ENCODE measurements at places on chromosomes 16 and 17. TPM values are rescaled to one million over a fixed set of nuclear protein-coding genes. Genes with fewer than 3 reads are reported as not detected.
A peak's percentile ranks its signal among the peaks of the same experiment; 100 is the strongest.

DNA sequence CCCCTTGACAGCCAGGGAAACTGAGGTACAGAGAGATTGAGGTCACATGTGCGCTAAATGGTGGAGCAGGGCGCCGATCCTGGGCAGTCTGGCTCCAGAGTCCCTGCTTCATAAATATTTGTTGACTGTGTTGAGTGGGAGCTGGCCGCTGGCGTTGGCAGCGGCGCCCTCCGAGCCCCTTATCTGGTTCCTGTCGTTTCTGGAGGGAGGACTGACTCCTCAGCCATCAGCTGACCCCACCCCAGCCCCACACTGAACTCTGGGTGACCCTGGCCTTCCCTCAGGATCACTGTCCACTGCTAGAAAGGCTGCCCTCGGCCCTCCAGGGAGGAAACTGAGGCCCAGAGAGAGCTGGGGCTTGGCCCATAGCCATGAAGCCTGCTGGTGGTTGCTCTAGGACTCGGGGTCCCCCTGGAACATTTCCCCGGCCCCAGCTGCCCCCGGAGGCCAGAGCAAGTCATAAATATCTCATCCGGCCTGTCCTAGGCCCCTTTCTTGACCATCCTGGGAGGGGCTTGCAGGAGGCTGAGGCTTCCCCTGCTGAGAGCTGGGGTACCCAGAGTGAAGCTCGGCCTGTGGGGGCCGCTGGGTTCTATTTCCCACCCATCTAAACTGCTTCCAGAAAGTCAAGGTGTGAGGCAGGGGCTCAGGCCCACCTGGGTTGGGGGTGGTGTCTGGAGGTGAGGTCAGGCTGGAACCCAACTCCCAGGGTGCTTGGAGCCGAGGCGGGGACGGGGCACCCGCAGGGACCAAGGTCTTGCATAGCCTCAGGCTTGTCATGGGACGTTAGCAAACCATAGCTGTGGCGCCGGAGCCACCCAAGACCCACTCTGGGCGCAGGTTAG is 51.7 kb upstream of the GSE1 start:
- no peaks in the 10 kb centered on the region for H3K36me3 ChIP-seq
- no peak for DNase-seq
- H3K4me3 ChIP-seq: no peak overlapping the region
- no peak overlapping the region for H3K27ac ChIP-seq
- H3K27me3 ChIP-seq: no peaks in the 10 kb centered on the region

DNA sequence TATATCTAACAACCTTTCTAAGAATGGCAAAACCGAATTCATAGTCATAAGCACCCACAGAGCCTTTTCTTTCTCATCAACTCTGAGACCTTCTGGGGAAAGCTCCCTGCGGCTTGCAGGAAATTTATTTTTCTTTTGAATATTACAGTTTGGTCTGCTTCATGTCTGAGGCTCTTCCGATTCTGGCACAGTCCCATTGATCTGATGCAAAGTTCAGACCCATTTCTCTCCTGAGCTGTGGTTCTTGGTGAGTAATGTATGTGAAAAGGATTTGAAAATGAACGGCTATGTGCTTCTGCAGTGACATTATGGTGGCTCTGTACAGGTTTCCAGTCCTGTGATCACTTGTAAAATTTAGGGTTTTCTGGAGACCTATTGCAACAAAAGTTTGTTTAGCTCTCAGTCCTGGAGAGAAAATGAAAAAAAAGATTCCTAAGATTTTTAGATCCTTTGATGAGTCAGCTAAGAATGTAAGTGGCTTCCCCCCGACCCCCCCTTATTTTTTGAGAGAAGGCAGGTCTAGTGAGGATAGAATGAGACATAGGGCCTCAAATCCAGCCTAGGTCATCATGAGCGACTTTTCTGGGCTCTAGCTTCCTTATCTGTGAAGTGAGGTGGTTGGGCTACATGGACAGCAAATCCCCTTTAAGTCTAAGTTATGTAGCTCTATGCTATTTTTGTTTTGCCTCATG is 4.6 kb downstream of the GAN start:
- no peak overlapping the region for H3K4me3 ChIP-seq
- DNase-seq: no peak
- H3K27me3 ChIP-seq: no peaks in the 10 kb centered on the region
- no peak overlapping the region for H3K27ac ChIP-seq

GRCh38 chr16:72924537-72924926 is 123.4 kb downstream of the ZFHX3 start:
- no peak for DNase-seq
- no peaks in the 10 kb centered on the region for H3K27me3 ChIP-seq
- no peaks in the 10 kb centered on the region for H3K4me1 ChIP-seq
- no peak overlapping the region for H3K4me3 ChIP-seq

DNA sequence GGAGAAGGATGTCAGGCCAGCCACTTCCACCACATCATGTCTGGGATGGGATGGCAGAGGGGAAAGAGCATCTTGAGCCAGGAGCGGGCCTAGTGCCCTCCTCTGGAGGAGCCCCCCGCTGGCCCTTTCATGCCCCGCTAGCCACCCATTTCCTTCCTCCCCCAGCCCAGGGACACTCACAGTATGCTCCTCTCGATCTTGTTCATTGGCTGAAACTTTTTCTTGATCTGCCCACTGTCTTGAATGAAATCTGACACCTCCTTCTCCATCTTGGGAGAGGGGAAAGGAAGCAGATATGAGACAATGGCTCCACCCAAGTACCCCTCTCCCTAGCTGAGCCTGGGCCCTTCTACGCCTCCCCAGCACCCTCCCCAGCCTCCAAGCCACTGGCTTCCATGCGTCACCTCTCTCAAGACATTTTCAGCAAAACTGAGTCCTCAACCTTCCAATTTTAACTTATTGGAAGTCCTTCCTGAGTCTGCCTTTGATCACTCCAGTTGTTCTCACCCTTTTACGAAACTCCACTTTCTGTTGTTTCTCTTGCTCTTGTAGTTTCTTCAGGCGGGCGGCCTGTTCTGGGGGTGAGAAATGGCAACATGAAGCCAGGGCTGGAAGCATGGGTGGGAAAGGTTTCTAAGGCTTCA is 7.2 kb downstream of the SPAG7 start:
- H3K4me1 ChIP-seq: no peaks in the 10 kb centered on the region
- H3K27ac ChIP-seq: no peak overlapping the region
- DNase-seq: no peak
- no peak overlapping the region for H3K4me3 ChIP-seq
- H3K36me3 ChIP-seq: peaks cover 34% of the 10 kb centered on the region

- H3K27ac ChIP-seq: no peak overlapping the region
- H3K36me3 ChIP-seq: peaks cover 33% of the 10 kb centered on the region
- DNase-seq: no peak
- H3K4me3 ChIP-seq: no peak overlapping the region
- H3K27me3 ChIP-seq: no peaks in the 10 kb centered on the region
- peaks cover 9% of the 10 kb centered on the region for H3K4me1 ChIP-seq
Observed at GRCh38 chr17:82045936-82046484, 5.6 kb downstream of the RFNG start.

- H3K27ac ChIP-seq: no peak overlapping the region
- H3K4me1 ChIP-seq: no peaks in the 10 kb centered on the region
- H3K27me3 ChIP-seq: no peaks in the 10 kb centered on the region
- no peak for DNase-seq
- no peak overlapping the region for H3K4me3 ChIP-seq
- H3K36me3 ChIP-seq: no peaks in the 10 kb centered on the region
Observed at GRCh38 chr17:41682631-41683030, 6.1 kb upstream of the EIF1 start.

DNA sequence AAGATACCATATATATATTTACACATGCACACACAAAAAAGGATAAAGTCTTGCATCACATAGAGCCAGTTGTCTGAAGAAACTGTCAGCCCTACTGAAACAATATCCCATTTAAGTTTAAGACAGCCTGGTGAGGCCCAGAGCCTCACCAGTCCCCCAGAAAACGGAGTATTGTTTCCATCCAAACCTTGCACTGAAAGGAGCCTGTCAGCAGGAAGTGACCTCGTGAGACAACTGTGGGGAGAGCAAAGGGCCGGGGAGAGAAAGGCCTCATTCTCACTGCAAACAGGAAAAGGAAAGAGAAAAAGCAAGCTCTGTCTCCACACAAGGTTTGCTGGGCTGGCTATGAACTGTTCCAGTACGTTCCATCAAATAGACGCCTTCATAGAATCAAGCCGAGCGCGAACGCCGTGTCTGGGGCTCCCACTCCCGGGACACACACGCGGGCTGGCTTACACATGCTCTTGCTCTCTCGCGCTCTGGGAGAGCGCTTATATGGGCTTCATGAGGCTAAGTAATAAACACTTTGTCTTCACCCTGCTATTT is 44.4 kb upstream of the ZFHX3 start:
- peaks cover 6% of the 10 kb centered on the region for H3K4me1 ChIP-seq
- H3K27ac ChIP-seq: peak overlapping the region; percentile 95
- H3K36me3 ChIP-seq: no peaks in the 10 kb centered on the region
- DNase-seq: no peak

DNA sequence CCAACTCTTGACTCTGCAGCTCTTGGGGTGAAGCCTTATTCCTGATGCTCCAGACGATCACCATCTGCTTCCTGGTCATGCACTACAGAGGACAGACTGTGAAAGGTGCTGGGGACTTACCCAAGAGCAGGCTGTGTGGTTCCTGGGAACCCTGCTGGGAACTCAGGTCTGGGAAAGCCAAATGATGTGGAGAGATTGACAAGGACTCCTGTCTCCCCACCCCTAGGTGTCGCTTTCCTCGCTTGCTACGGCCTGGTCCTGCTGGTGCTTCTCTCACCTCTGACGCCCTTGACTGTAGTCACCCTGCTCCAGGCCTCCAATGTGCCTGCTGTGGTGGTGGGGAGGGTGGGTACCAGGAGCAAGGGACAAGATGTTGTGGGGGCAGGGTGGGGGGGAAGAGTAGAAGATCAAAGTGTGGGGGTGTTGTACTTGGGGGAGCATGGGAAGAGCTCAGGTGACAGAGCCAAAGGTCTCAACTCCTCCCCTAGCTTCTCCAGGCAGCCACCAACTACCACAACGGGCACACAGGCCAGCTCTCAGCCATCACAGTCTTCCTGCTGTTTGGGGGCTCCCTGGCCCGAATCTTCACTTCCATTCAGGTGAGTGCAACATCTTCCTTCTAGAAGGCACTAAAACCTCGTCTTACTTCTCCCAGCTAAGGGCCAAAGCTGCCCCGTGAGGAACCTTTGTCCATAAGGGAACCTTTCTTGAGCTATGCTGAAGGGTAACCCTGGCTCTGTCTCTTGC is 3.0 kb downstream of the SOX15 start:
- H3K27me3 ChIP-seq: no peaks in the 10 kb centered on the region
- no peak overlapping the region for H3K4me3 ChIP-seq
- H3K4me1 ChIP-seq: peaks cover 22% of the 10 kb centered on the region

DNA sequence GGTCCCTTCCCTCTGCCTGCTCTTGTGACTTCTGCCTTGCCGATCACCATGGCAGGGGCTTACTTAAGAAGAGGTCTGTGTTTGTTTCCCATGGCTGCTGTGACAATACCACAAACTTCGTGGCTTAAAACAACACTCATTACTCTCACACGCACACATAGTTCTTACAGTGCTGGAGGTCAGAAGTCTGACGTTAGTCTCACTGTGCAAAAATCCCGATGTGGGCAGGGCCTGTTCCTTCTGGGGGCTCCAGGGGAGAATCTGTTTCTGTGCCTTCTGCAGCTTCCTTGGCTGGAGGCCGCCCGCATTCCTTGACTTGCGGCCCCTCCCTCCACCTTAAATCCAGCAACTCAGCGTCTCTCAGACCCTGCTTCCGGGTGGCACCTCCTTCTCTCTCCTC is 249.2 kb upstream of the GSE1 start:
- no peak for DNase-seq
- H3K36me3 ChIP-seq: no peaks in the 10 kb centered on the region
- peaks cover 8% of the 10 kb centered on the region for H3K4me1 ChIP-seq

GRCh38 chr17:31549121-31549524 is 157.6 kb downstream of the RAB11FIP4 start:
- peak overlapping the region; percentile 96 for H3K27ac ChIP-seq
- H3K36me3 ChIP-seq: no peaks in the 10 kb centered on the region
- peaks cover 9% of the 10 kb centered on the region for H3K4me1 ChIP-seq
- no peak for DNase-seq
- H3K27me3 ChIP-seq: no peaks in the 10 kb centered on the region
- H3K4me3 ChIP-seq: peak overlapping the region; percentile 93

GRCh38 chr17:43846963-43847371 is at the start of gene CD300LG:
Gene CD300LG, plus strand, starts transcription at chr17:43847176. Its CDS starts 41 bp downstream, at chr17:43847217.
- H3K27ac ChIP-seq: no peak within 1 kb of the TSS
- no peak within 1 kb of the TSS for H3K4me3 ChIP-seq
- H3K27me3 ChIP-seq: no peaks in the 10 kb centered on the region
- H3K4me1 ChIP-seq: peaks cover 5% of the 10 kb centered on the region
- DNase-seq: no peak
- no peaks in the 10 kb centered on the region for H3K36me3 ChIP-seq

DNA sequence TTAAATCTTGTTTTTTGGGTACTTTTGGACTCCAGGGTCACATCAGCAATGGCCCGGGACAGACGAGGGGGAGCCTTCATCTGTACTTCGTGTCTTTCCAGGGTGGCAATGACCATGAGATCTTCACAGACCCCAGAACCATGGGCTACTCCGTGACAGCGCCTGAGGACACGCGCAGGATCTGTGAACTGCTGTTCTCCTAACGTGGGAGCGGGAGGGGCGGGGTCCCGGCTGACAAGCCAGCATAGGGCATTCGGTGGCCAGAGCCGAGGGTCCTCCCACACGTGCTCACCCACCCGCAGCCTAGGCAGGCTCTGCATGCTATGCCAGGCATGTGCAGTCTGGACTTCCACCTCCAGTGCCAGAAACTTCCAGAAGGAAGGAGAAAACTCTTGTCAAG is 21.2 kb downstream of the CARHSP1 start:
- H3K27me3 ChIP-seq: no peaks in the 10 kb centered on the region
- H3K36me3 ChIP-seq: peaks cover 17% of the 10 kb centered on the region
- no peak for DNase-seq
- no peak overlapping the region for H3K27ac ChIP-seq
- H3K4me1 ChIP-seq: peaks cover 6% of the 10 kb centered on the region

- H3K4me1 ChIP-seq: no peaks in the 10 kb centered on the region
- H3K4me3 ChIP-seq: no peak overlapping the region
- H3K36me3 ChIP-seq: no peaks in the 10 kb centered on the region
- H3K27me3 ChIP-seq: no peaks in the 10 kb centered on the region
Observed at GRCh38 chr16:65510241-65510640, 388.4 kb upstream of the CDH11 start.

GRCh38 chr16:88357317-88358022 is 25.3 kb upstream of the ZNF469 start:
- no peaks in the 10 kb centered on the region for H3K4me1 ChIP-seq
- no peak overlapping the region for H3K27ac ChIP-seq
- no peak for DNase-seq
- no peaks in the 10 kb centered on the region for H3K27me3 ChIP-seq
- no peaks in the 10 kb centered on the region for H3K36me3 ChIP-seq
- no peak overlapping the region for H3K4me3 ChIP-seq

TMEM100 gene
- total RNA-seq: 1.7 TPM

CFAP97D1 gene
- not detected for total RNA-seq

HS3ST2 gene
- 9.0 TPM for total RNA-seq

GDPD3 gene
- 0.53 TPM for total RNA-seq

DDX5 gene
- 564 TPM for total RNA-seq

APOH gene
- 4.7 TPM for total RNA-seq

Data from ascending aorta (tissue), 2 donors.